ENCODE measurements at places on chromosomes 16 and 17.

- no peak for DNase-seq
Measured at GRCh38 chr16:66904846-66905632, 13.6 kb downstream of the CDH16 start.

DNA sequence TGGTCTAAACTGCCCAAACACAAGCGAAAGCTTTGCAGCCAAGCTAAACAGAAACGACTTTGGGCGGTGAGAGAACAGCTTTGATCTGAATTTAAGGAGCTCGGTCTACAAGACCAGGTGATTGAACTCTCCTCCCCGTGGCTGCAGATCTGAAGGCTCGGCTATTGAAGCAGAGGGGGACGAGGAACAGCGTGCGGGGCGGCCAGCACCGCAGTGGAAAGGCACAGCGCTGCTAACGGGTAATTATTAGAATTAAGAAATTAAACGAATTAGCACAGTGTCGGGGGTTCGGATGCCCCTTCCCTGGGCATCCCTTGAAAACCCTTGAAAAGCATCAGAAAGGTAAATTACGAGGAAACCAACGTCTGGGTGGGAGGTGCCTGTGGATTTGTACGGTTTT lies 431 bp downstream of the TEKT3 start:
- no peak for DNase-seq

DNA sequence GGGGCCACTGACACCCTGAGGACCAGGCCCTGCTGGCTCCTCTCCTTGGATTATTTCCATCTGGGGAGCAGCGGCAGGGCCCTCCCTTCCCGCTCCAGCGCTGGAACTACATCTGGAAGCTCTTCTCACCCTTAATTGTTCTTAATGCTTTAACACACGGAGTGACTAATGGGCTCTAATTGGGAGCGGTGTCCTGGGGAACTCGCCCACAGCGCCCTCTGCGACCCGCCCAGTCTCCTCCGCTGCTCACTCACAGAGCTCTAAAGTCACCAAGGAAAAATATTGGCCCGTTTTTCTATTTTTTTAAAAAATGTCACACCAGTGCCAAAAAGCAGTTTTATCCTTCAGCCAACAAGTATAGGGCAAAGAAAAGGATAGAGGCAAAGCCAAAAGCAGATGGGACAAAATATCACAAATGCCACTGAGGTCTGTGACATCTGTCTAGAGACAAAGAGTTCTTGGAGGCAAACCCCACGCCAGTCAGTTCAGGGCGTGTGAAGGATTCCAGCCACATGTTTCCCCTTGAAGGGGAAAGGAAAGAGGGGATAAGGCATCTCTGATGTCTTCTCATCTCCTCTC lies 134.7 kb downstream of the RBFOX3 start:
- DNase-seq, result no peak

DNA sequence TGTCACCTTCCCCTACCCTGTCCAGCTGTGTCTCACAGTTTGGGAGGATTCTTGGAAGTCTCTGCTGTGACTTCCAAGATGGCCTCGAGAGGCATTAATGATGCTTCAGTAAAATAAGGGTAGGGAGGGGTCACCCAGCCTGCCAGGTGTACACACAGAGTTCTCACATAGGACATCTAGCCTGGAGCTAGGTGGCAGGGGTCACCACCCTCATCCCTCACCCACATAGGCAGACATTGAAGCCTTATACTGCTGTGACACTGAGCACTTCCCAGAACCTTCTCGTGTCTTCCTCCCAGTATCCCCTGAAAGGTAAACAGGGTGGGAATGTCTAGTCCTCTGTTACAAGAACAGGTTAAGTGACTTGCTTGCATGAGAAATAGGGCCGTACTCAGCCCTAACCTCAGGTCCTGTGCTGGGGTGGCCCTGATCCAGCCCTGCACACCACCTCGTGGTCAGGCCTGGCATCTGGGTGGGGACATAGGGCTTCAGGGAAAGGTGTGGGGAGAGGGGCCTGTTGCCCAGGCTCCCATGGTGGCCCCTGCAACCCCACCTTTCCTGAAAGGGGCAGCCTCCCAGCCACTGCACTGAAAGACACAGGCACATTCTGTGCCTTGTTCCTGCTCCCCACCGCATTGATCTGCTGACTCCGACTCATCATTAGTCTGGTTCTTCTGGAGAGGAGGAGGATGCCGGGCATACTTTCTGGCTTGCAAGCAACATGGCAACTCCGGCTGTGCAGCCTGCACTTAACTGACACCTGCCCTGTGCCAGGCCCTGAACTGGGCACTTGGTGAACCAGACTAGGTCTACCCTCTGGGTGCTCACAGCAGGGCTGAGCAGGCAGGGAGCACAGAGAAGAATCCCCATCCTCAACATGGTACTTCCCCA lies 3.6 kb upstream of the MMP15 start:
- DNase-seq, result no peak

DNA sequence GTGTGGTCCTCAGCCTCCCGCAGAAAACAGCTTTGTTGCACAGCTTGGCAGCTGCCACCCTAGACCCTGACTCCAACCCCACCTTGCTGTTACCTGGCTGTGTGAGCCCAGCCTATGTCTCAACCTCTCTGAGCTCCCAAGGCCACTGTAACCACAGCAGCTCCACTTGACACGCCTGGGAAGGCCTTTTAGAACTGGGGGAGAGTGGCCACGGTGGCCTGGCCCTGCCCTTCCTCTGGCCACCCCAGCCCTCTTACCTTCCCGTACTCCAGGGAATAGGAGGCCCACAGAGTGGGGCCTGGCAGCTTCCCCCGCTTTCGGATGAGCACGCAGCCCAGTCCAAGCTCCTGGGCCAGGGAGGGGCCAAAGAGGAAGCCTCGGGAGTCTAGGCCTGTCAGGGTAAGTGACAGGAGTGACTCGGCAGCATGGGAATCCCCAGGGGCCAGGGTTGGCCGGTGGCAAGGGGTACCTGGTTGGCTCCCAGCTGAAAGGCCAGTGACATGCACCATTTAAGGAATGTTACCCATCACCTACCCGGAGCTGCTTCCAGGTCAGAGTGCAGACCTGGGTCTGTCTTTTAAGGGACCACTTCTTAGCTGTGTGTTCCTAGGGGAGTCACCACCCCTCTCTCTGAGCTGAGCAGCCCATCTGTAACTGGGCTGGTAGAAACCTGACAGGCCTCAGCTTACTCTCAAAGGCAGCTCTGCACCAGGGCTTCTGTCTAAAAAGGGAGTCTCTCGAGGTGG lies 1.4 kb downstream of the APRT start:
- no peak for DNase-seq

GRCh38 chr16:19131825-19132218 lies 18.1 kb downstream of the ITPRIPL2 start:
- no peak for DNase-seq

DNA sequence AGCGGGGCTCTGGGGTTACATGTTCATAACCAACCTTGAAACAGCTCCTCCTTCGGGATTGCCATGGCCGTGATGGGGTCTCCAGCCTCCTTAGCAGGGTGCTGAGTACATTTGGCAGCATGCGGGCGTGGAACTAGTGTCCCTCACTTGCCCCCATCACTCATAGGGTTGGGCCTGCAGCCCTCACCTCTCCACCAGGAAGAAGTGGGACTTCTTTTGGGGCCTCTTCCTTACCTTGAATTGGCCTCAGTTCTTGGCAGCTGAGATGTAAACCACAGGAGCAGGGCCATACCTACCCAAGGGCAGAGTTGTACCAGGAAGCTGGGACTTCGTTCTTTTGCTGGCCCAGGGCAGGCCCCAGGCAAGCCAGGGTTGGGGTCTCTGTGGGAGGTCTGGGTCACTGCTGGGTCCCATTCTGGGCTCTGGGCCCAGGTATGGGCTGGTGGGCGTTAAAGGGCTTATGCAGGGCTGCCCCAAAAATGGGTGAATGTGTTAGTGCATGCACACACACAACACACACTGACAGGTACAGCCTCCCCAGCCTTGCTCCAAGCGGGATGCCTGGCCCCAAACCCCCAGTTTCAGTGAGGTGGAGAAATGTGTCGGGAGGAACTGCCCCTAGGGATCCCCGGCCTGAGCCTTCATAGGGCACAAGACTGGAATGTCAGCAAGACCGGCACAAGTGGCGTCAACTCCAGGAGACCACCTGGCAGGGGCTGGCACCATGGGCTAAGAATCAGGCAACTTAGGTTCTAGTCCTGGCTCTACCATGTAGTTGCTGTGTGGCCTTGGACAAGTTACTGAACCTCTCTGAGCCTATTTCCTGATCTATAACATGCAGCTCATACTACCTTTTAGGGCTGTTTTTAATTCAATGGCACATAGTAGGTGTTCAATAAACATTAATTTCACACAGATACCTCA lies 3.9 kb upstream of the KRT15 start:
- DNase-seq, result no peak

DNA sequence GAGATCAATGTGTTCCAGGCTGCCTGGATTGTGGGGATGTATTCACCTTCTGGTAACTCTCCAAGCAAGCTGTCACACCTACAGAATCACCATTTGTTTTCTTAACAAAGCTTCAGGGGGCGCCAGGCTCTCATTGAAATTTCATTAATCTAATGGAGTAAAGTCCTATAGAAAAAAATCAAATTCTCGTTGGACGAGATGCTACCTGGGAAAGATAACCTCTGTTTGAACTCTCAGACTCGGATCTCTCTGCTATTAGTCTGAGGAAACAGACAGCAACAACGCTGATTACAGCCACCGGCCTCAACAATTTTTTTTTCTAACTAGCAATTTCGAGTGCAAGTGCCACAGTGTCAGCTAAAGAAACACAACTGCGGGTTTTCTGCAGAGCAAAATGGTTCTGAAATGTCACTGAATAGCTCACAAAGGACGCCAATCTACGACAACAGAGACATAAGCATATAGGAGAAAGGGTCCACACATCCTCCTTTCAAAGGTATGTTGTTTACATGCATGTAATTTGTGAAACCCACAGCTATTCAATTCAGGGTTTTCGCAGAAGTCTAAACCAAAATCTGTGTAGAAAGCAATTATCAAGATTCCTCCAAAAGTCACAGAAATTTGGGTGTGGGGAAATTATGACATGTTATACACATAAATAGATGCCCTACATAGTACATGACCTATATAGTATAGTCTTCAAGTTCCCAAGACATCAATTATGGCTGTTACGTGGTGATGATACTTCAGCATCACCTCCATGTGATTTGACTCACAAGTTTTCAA lies 135.8 kb downstream of the SKAP1 start:
- no peak for DNase-seq

DNA sequence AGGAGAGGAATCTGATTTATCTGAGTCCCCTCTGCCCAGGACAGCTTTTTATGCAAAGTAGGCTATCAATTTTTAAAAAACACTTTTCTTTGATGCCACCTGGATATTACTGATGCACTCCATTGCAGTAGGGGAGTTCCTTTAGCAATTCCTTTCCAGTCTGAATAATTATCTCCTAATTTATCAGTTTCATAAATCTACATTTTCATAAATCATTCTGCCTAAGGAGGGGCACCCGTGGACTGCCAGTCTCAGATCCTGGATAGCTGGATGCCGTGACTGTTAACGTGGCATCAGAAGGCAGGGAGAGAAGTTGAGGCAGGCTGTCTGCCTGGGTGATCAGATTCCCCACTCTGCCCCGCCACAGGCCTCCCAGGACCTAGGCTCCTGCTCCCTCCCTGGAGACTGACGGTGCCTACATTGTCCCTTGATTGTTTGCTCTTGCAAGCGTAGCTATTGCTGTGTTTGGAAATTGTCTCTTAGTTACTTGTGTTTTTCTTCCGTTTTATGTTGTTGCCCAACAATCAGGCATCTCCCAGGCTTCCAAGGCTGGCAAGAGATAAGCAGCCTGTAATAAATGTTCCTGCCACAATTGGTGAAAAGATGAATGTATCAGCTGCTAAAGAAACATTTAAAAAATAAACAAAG lies 75.2 kb downstream of the KATNIP start:
- no peak for DNase-seq

- no peak for DNase-seq
Measured at GRCh38 chr17:49431743-49432142, 17.1 kb upstream of the PHB1 start.

DNA sequence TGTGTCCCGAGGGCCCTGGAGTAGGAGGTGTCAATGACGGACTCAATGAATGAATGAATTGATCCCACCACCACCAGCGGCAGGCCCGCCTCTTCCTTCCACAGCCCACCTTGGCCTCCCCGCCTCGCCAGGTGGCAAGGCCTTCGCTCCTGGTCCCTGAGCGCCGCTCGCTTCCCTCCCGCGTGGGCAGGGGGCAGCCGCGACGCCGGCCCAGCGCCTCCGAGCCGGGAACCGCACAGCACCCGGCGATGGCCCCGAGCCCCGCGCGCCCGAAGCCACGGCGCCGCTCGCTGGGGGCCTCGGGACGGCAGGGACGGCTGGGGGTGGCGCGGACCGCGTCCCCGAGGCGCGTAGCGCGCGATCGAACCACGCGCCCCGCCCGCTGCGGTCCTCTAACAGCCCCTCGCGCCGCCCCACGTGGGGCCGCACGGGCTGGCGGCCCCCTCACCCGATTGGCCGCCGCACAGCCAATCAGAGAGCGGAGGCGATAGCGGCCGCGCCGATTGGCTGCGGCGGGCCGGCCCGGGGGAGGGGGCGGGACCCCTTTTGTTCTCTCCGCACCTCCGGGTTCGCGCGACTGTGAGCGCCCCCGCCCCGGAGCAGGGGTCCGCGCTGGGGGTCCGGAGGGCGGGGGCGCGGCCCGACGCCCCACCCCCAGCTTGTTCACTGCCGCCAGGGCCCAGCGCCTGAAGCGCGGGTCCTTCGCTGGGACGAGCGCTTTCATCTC lies 31.4 kb downstream of the ACTG1 start:
- DNase-seq, result peak; percentile 79

Measured in dorsolateral prefrontal cortex (tissue), 122 donors.